ENCODE measurements at places on chromosomes 5 and 9.

- H3K27me3 ChIP-seq: no peaks in the 10 kb centered on the region
- no peak overlapping the region for H3K27ac ChIP-seq
- no peak for DNase-seq
Observed at GRCh38 chr5:126477294-126478117, 54.3 kb downstream of the GRAMD2B start.

GRCh38 chr5:97694091-97694490 is 511.0 kb upstream of the RIOK2 start:
- H3K36me3 ChIP-seq: no peaks in the 10 kb centered on the region
- H3K4me1 ChIP-seq: no peaks in the 10 kb centered on the region
- no peak for DNase-seq
- H3K27me3 ChIP-seq: no peaks in the 10 kb centered on the region

DNA sequence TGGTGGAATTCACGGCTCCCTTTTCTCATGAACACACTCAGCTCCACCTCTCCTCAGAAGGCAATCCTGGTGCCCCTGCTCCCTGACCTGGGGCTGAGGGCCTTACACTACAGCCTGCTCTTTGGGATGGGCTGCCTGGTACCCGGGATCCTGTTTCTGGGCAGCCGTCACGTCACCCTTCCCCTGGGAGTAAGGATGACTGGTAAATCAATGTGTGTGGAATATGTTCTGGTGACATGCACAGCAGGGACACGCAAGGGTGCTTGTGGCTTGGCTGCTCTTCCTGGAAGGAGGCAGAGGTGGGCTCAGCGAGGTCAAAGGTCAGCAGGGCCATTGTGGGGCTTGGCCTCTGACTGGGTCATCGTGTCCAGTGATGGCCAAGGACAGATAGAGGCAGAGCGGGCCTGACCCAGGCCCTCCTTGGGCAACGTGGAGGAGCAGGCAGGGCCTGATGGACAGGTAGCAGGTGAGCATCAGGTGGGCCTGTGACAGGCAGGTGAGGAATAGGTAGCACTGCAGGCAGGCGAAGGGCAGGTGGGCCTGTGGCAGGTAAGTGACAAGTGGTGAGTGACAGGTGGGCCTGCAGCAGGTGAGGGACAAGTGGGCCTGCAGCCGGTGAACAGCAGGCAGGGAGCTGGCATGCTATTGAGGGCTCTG is 399.4 kb upstream of the IRX4 start:
- H3K27me3 ChIP-seq: no peaks in the 10 kb centered on the region
- H3K4me3 ChIP-seq: no peak overlapping the region
- H3K4me1 ChIP-seq: no peaks in the 10 kb centered on the region
- H3K27ac ChIP-seq: no peak overlapping the region
- H3K36me3 ChIP-seq: no peaks in the 10 kb centered on the region

DNA sequence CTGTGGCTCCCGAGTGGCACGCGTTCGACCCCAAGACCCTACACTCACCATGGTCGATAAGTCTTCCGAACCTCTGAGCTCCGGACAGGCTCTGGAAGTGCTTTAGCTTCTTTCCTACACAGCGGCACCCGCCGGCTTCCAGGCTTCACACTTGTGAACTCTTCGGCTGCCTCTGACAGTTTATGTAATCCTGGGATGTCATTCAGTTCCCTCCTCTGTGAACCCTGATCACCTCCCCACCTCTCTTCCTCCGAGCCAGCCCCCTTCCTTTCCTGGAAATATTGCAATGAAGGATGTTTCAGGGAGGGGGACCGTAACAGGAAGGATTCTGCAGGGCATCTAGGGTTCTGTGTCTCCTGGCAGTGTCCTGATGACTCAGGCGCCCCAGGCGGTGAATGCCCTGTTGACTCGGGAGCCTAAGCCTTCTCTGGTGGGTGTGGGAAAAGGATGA is at the start of gene CD14:
Gene CD14 (minus strand): TSS at position 155 of the 451 bp plus-strand sequence. CDS start 104 bp downstream, at position 51.
- no peaks in the 10 kb centered on the region for H3K27me3 ChIP-seq
- no peak within 1 kb of the TSS for H3K27ac ChIP-seq
- no peaks in the 10 kb centered on the region for H3K36me3 ChIP-seq
- peak; percentile 84 for DNase-seq
- H3K4me1 ChIP-seq: peaks cover 20% of the 10 kb centered on the region
- peak within 1 kb of the TSS; percentile 20 for H3K4me3 ChIP-seq

DNA sequence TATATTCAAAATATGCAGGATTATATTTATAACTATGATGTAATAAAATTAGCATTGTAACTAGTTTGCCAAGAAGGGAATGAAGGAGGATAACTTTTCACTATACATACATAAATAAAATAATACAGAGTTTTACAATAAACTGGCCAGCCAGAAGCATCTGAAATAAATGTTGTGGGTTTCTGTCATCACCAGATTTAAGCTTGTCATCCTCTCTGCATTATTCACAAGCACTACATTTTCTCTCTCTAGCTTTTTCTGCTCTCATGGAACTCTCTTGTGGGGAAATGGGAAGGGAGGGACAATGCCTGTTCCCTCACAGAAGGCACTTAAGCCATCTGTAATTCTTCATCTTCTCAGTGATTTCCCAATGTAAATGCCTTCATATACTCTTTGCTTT is 626.8 kb downstream of the SEMA5A start:
- no peak overlapping the region for H3K4me3 ChIP-seq
- no peaks in the 10 kb centered on the region for H3K36me3 ChIP-seq
